ENCODE measurements at places on chromosomes 2 and 18. TPM values are rescaled to one million over a fixed set of nuclear protein-coding genes. Genes with fewer than 3 reads are reported as not detected.

DNA sequence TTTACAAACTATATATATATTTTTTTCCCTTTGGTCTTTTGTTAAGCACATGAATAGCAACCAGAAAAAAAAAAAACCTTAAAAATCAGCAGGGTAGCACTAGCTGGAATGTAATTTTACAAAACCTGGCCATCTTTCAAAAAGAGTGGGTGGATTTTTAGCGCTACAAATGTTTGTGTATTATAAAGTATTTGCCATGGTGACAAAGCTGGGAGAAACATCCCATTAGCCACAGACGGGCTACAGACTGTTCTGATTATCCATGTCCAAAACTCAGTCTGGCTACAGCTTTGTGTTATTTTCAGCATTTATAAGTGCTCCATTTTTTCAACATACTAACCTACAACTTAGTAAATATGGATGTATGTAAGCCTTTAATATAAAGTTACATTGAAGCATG lies 249.5 kb upstream of the TANK start:
- DNase-seq, result no peak

DNA sequence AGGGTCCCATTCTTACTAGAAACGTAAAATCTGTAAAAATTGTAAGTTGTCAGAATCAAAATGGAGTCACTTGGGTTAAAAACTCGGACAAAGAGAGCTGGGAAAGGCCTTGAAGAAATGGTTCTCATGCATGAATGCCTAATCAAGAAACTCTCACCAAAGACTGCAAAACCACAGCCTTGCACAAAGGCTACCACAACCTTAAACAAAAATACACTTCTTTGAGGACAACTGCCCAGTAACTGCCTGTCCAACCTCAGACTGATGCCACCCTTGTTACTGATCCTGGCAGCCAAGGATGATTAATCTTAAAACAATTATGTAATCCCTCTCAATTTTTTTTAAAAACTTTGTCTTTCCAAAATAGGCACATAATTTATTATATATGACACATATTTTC lies 299.3 kb downstream of the CCDC85A start:
- DNase-seq, result no peak

GRCh38 chr2:27705851-27706622 lies 42.3 kb downstream of the SLC4A1AP start:
- no peak for DNase-seq

GRCh38 chr2:222239945-222240675 lies 58.7 kb downstream of the PAX3 start:
- DNase-seq, result no peak

DNA sequence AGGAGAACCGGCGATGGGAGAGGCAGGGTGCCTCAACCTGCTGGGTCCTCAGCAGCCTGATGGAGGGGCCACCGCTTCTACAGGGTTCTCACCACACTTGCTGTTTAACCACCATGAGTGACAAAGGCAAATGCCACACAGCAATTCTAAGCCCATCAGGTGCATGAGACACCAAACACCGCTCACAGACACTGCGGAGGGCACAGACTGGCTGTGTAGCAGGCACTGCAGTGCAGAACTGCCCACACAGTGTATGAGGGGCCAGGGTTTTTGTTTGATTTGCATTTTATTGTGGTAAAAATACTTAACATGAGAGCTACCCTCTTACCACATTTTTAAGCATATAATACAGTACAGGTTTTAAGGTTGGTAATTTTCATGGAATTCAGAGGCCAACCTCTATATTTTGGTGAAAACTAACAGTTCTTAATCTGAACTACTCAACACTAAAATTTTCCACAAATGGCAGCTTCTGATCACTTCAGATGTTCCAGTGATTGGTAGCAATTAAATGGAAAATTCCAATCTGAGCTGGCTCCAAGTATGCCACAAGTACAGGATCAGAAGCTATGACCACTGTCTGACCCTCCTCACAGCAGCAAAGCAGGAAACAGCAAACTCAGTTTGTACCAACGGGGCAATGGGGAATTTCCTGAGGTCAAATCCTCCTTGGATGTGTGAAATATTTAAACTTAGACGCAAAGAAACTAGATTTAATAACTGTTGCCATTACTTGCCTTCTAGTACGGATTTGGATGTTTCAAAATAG lies 67.7 kb downstream of the FAM210A start:
- no peak for DNase-seq

GRCh38 chr18:71849407-71849806 lies 694.7 kb downstream of the CBLN2 start:
- no peak for DNase-seq

- DNase-seq, result no peak
These were observed 84.1 kb downstream of the CDK15 start for GRCh38 chr2:201890453-201890852.

DNA sequence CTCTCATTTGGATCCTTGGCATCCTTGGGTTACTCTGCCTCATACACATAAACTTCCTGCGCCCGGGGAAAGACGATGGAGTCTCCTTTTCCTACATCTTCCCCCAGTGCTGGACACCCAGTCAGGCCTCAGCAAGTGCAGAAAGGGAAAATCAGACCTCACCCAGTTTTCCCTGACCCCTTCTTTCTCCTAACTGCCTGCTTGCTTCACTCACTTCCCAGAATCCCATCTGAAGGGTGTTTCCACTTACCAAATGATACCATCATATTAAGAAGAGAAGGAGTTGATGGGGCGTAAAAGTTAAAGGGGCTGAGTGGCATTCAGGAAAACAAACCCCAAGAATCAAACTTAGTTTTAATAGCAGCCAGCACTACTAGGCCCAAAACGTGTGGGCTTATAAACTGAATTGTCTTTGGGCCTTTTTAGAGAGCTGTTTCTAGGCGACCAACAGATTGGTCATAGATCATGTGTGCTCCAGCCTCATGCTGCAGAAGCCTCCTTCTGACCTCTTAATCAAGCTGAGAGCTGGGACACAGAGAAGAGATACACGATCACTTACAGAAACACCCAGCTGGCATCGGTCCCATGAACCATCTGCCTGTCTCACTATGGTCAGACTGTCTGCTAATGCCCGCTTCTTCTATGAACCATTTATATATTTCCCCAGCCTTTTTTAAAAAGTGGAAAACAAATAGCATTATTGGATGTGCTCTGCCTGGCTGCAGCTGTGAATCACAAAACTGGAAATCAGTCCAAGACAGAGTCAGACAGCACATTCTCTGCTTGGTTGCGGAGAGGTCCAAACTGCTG lies 165.7 kb upstream of the SLC14A2 start:
- no peak for DNase-seq

DNA sequence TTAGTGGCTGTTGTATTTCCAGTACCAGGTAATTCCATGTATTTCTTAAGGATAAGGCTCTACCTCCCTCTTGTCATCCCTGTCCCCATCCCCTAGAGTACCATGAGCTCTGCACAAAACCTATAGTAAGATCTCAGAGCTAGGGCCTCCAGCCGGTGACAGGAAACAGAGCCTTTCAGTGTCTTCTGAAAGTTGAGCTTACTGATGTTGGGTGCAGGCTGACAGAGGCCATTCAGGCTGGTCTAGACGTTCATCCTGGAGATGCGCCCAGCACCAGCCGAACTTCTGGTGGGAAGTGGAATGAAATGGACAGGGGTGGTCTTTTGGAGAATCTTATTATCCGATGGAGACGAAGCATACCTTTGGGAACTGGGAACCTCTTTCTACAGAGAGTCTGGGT lies 16.7 kb upstream of the LYPD6B start:
- no peak for DNase-seq

DNA sequence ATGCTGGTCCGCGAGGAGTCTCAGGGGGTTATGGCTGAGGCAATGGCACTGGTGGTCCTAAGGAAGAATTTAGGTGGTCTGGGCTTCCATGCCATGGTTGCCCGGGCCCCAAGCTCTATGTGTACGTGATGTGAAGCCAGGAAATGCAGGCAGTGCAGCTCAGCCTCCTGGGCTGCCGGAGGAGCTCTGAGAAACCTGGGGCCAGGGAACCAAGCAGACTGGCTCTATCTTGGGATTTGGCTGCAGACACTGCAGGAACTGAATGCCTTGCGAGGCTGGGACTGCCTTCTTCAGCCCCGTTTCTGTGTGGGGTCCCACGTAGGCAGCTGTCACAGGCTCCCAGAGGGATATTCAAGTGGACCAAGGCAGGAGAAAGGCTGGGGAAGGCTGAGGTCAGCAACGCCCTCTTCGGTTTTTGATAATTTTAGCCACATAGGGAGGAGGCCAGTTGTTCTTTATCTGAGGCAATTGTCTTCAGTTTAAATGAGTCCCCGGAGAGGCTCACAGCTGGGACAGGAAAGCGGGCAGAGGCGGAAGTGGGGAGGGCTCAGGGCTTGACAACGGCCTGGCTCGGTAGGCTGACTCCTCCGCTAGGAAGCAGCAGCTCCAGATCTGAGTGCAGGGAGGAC lies 77.7 kb downstream of the RHOB start:
- DNase-seq, result no peak

Gene RAB6D
- 0.10 TPM for total RNA-seq

Gene FLACC1
- total RNA-seq, result 2.8 TPM

Gene TANK
- total RNA-seq, result 77.3 TPM

Gene SH2D6
- not detected for total RNA-seq

Gene ASPRV1
- total RNA-seq, result 1.1 TPM

All from mesenteric fat pad (tissue), 1 donor.